ENCODE measurements at places on chromosomes 7 and 10.

DNA sequence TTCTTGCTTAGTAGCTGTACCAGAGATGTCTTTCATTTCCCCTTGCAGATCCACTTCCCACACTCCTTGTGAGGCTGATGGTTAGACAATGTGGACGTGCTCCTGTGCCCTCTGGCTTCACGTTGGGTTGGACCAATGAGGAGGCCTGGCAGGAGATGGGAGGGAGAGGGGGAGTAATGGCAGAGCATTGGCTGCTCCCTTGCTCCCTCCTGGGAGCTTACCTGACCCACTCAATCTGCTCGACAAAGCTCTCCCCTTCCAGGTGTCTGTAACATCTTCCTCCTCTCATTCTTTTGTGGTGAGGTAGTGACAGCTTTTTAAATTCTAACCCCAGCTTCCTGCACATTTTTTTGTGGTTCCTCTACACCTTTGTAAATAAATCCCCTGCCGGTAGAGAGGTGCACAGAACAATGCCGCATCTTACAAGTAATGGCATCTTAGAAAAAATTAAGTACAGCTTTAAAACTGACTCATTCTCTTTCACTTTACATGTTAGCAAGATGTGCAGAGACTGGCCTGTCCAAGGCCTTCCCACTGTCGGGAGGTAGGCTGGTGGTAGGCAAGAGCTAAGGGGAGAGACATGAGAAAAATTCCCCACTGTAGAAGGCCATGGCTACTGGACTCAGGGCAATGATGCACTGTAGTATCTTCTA, 134.3 kb downstream of the HTR7 start:
- DNase-seq = no peak

- no peak for DNase-seq
Measured at GRCh38 chr10:95664543-95664942, 8.0 kb upstream of the ALDH18A1 start.

GRCh38 chr7:18583305-18583704, 87.8 kb downstream of the HDAC9 start:
- DNase-seq = no peak

DNA sequence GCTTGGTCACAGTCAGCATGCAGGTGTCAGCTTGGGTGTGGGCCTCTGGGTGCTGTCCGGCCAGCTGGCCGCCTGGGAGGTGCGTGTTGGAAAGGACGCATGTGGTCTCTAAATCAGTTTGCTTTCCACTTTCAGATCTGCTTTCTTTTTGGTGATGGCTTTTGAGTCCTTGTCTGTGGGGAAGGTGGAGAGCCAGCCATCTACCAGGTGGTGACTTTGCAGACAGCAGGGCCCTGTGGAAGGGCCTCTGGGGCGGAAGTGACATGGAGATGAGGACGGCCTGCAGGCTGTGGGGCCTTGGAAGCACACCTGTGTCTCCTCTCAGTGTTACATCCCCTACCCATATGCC, 59.4 kb downstream of the WDR37 start:
- no peak for DNase-seq

GRCh38 chr10:624605-625332, 64.7 kb downstream of the DIP2C start:
- peak; percentile 88 for DNase-seq

GRCh38 chr7:157276731-157277562, 59.9 kb upstream of the DNAJB6 start:
- DNase-seq = peak; percentile 48

- DNase-seq = no peak
Measured at GRCh38 chr10:110505130-110505770, 7.5 kb downstream of the DUSP5 start.

DNA sequence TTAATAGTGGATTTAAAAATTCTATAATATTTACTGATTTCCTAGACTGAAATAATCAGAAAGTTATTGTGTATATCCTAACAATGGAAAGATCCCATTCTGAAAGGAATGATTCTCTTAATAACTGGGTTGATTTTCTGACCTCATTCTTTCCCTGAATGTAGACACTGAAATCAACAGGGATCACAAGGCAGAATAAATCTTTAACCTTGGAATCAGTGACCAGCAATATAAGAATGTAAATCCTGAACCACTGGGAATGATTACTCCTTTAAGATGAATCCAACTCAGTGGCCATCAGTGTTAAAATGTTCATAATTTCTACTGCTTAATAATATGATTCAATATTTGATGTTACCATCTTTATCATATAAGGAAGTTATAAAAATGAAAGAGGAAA, 47.6 kb downstream of the ANKRD26 start:
- no peak for DNase-seq

- DNase-seq = no peak
Measured at GRCh38 chr10:105073999-105074398, 432.9 kb downstream of the SORCS3 start.

DNA sequence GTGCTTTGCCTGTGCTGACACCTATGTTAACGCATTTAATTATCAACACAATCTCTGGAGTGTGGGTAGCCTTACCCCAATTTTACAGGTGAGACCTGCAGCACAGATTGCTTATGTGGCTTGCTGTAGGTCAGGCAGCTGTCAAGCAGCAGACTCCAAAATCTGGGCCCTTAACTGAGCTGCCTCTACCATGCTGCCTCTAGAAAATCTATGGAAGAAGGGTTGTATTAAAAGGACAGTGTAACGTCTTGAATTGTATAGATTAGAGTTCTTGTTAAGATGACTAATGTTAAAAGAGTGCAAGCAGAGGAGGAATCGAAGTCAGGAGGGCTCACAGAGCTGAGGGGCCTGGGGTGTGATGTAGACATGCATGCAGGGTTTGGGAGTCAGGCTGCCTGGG, 1.2 kb upstream of the PON3 start:
- no peak for DNase-seq

DNA sequence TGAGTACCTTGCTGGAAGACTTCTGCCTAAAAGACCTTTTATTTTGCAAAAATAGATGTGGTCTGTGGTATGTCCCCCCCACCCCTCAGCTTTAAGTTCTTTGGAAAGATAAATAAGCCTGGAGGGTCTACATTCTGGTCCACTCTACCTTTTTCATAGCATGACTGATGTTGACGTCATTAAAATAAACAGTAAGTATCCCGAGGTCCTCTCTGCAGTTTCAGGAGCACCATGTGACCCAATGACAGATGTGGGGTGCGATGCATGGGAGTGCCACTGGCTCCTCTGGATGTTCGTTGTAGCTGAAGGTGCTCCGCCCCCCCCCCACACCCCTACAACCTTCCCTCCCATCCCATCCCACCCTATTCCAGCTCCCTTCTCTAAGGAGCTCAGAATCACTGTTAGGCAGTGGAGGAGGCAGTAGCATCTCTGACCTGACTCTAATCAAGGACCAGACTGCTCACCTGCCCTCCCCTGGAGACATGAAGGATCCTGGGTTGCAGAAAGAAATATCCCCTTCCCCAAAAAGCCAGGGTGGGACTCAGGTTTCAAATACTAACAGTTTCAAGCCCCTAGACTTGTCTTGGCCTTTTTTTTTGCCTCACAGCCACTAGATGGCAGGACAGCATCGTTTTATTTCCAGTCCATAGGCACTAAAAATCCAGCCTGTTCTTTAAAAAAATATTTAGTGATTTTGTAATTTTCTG, 25.1 kb downstream of the CASP7 start:
- DNase-seq = peak; percentile 83

- no peak for DNase-seq
Measured at GRCh38 chr10:79059859-79060379, 8.8 kb upstream of the ZMIZ1 start.

DNA sequence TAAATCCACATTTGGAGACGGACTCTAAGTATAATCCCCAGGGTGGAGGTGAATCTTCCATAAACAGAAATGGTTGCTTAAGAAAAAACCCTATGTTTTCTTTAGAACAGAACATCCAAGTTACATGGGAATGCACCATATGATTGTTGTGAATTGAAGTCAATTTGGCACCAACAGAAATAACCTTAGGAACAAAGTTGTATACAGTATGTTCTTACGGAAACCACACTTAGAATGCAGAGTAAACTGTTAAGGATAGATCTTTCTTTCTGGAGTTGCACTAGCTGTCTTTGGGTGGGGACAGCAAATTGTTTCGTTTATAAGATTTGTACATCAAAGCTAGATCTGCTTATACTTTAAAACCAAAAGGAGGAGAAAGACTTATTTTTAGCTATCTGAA, 316.4 kb downstream of the PTEN start:
- no peak for DNase-seq

- DNase-seq = peak; percentile 28
Measured at GRCh38 chr7:25758559-25758958, 393.4 kb upstream of the NFE2L3 start.

- peak; percentile 64 for DNase-seq
Measured at GRCh38 chr7:142855114-142855743, 353 bp downstream of the EPHB6 start.

DNA sequence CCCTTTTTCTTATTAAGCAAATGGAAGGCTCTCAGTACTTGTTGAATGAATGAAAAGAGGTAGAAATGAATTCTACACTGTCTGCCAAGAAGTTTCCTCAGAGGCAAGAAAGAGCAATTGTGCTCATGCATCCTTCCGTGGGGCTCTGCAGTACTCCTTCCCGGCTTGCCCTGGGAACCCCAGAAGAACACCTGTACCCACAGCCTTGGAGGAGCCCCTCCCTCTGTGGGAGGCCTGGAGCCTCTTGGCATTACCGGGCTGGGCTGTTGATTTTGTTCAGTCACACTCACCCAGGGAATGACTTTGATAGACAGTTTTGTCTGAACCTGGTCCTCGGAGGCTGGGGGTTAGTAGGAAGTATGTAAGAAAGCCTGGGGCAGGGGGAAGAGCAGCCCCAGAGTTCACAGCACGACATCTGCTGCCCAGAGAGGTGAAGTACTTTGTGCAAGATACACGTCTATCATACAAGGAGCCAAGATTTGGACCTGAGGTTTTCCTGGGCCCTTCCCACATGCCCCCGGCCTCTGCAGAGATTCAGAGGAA, 134.8 kb upstream of the GDF10 start:
- DNase-seq = peak; percentile 24

DNA sequence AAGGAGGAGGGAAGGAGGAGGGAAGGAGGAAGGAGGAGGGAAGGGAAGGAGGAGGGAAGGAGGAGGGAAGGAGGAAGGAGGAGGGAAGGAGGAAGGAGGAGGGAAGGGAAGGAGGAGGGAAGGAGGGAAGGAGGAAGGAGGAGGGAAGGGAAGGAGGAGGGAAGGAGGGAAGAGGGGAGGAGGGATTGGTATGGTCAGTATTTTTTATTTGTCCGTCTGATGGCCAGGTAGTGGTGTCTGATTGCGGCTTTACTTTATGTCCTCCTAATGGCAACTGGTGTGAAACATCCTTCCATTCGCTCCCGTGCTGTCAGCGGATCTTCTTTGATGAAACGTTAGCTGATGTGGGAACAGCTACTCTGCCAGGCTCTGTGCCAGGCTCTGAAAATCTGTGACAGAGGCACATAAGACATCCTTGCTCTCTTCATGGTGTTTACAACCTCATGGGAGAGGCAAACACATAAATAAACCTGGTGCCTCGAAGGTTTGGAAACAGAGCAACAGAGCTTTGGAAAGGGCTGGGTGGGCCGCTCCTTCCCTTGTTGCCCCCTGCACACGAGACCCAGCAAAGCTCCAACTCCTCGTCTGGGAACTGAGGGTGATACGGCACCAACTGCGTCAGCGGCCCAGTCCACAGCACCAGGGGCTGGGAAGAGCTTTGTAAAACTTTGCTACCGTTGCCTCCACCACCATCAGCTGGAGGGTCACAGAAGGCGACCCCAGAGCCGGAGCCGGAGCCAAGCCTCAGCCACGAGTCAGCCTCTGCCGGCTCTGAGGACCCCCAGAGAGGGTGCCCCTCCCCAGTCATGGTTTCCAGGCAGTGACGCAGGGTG, 40.3 kb downstream of the PDGFA start:
- no peak for DNase-seq
